ENCODE measurements at places on chromosomes 6 and 20. TPM values are rescaled to one million over a fixed set of nuclear protein-coding genes. Genes with fewer than 3 reads are reported as not detected.

The CST5 gene
- not detected for total RNA-seq

The FOXQ1 gene
- total RNA-seq: 0.04 TPM

The CST4 gene
- total RNA-seq: not detected

The MOG gene
- total RNA-seq: not detected

The UBE3D gene
- total RNA-seq: 8.4 TPM

The ZNF311 gene
- 2.3 TPM for total RNA-seq

All from muscle of leg (tissue), 16 donors.